ENCODE measurements at places on chromosomes 3 and 15.

DNA sequence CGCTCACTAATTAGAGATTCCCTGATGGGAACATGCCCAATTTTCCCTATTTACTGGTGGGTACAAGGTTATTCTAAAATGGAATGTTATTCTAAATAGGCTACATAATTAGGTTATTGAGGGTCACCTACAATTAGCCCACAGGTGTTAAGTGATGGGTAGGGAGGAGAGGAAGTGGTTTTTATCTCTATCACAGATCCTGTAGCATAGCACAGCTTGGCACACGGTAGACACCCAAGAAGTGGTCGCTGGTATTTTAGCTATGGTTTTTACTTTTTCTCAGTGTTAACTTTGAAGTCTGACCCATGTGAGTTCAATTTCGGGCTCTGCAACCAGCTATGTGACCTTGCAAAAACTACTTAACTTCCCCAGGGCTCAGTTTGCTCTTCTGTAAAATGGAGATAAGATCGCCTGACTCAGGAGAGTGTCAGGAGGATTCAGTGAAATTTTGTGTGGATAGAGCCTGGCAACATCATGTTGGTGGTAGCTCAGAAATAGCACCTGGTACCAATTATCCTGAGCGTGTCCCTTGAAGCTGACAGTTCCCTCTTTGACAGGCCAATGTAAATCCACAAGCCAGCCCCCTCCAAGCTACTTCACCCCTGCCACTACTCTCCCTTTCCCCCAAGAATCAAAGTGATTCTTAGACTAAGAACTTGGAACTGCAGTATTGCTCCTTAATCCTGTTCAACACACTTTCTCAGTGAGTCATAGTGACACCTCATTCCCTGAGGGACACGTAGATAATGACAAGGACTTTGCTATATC lies 8.7 kb upstream of the LMCD1 start:
- DNase-seq: no peak

GRCh38 chr15:83287541-83288027 lies 3.1 kb upstream of the BNC1 start:
- no peak for DNase-seq

DNA sequence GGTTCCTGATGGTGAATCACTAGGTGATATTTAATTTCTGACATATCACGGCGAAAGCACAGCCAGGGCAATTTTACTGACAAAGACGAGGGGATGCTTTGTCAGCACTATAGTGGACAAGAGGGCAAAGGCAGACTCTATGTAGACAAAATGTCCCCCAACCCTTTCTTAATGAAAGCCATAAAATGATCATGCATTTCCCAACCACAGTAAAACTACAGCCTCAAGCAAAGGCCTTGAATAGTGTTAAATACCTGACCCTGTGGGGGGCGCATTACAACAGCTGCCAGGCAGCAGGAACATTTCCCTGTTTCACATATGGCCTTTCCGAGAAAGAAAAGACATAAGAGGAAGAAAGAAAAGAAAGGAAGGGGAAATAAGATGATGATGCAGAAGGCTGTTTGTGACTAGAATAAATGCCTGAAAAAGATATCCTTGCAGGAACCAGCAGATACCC lies 49.5 kb downstream of the GLDN start:
- DNase-seq: no peak

DNA sequence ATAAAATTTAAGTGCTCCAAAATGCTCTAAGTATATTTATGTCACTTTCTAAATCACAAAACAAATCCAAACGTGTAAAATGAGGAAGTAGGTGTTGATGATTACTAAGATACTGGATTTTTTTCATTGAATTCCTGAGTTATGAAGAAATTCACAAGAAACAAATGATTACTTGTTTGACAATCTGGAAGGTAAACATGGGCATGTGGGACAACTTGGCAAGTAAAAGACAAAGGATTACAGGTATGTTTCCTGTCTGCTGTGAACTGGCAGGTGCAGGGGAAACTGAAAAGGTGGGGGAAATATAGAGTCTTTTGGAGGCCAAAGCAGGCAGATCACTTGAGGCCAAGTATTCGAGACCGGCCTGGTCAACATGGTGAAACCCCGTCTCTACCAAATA lies 252.7 kb upstream of the AZI2 start:
- DNase-seq: no peak

GRCh38 chr3:147418808-147419701 lies 9.9 kb downstream of the ZIC1 start:
- DNase-seq: no peak

DNA sequence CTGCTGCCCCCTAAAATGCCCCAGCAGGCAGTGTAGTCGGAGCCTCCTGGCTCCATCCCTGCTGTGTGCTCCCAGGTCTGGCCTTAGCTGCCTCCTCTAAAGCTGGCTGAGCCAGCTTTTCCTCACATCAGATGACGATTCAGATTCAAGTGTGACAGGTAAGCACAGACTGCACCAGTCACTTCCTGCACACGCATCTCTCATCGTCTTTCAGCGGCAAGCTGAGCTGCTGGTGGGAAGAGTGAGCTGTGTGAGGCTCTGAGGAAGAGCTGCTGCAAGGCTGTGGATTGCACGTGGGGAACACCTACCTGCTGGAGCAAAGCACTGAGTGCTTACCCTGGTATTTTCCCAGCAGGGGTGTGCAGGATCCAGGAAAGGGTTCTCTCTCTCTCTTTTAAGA lies 88.4 kb upstream of the RPL32 start:
- no peak for DNase-seq

DNA sequence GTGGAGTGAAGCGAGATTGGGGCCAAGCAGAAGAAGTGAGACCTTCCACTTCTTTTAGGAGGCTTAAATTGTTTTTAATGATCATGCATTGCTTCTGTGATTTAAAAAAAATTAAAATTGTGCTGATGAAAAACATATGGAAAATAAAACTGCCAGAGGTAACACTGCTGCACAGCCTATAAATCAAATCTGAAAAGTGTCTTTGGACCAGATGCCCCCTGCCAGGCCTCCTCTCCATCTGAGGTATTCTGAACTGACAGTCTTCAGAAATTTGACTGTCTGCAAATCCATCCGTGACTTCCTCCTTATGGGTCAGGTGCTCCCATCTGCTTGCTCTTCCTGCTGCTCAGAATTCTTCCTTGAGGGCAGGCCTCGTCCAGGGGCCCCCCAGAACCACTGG lies 108.5 kb upstream of the NR2E3 start:
- DNase-seq: no peak

All from CD4-positive, alpha-beta T cell treated with Interleukin-1 beta for 1 hour (primary cell).